ENCODE measurements at places on chromosomes 11 and 22.

DNA sequence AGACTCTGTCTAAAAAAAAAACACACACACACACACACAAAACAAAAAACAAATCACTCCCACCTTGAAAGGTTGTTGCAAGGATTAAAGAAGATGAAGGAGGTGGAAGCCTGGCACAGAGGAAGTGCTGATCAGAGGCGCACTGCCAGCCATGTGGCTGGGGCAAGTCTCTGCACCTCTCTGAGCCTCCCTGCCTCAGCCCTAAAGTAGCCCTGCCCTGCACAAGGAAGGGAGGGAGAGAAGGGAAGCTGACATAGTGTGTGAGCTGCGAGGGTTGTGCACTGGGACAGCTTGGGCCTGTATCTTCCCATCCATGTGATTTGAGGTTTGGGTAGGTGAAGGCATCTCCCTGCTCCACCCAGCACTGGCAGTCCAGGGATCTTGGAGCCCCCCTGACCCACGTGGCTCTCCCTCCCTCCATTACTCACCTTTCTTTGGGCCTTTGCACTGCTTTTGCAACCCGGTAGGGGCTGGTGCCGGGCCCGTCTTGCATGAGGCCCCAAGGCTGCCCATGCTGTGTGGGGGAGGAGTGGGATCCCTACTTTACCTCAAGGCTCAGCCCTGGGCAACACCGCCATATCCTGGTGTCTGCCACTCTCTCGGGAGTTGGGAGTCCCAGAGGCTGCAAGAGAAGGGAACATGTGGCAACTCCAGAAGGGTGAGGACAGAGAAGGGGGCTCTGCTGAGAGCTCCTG lies 30.5 kb downstream of the IFT27 start:
- DNase-seq: no peak

DNA sequence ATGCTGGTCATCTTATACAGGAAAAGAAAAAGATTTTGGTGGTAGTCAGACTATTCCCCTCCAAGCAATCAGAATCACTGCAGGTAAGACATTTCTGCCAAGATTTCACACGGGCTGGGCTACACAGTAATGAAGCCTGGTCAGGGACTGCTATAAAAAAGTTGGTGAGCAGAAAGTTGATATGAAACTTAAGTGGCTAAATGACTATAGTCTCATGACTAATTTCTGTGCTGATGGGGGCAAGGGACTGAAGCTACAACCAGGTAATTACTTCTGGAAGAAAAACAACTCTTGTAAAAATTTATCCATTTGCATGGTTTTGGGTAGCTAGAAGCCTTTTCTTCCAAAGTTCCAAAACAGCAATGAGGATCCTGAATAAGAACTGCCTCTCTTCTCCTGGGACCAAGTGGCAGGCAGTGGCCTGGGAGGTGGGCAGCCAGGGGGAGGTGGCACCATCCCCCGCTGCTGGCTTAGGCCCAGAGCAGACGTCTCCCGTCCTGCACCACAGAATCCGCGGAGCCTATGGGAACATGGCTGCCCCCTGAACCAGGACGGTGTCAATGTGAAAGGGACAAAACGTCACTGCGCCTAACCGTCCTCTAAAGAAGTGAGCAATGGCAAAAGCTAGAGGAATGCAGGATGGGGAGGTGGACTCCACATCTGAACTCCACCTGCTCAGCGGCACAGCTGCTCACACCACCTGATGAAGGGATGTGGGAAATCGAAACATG lies 122.6 kb upstream of the LMO1 start:
- DNase-seq: no peak

DNA sequence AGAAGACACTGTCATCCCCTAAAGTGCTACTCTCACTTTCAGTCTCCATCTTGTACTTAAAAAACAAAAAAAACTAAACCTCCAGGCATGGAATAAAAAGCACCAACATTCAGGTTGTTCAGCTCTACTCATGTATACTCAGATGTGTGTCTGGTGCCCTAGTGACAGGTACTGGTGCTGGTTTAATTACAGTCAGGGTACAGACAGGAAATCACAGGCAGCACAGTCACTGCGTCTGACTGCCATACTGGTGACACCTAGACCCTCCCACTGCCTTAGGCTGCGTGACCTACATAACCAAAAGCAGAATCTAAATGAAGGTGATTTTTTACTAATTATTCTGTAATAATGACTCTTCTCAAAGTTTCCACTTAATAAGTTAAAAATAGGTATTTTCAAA lies at the start of gene ARHGAP32:
Gene ARHGAP32 (minus strand): TSS at position 176 of the 400 bp plus-strand sequence. CDS start 127 bp downstream, at position 49.
- DNase-seq: no peak

- no peak for DNase-seq
Observed at GRCh38 chr11:66032957-66033735, 6.9 kb upstream of the CATSPER1 start.

- peak; percentile 74 for DNase-seq
Observed at GRCh38 chr11:61120706-61121191, 18.5 kb downstream of the CD5 start.

Data from CD4-positive, alpha-beta T cell treated with Interferon gamma for 1 hour (primary cell).